ENCODE measurements at places on chromosomes 6 and 20.

GRCh38 chr6:154367336-154367735 lies 10.7 kb upstream of the IPCEF1 start:
- no peak for DNase-seq

DNA sequence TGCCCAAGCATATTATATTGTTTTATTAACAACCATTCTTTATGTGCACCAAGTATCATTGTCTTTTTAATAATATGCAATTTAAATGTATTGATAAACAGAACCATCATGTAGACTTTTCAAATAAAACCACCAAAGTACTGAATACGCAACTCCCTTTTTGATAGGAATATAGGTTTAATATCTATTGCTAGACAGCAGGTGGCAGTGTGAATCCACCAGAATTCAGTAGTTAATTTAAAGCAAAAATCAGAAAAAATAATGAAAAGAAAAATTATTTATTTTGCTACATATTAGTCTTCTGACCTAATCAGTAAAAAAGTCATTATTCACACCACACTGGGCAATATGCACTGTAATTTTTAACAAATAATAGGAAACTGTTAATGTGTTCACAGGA lies 143.7 kb downstream of the KLHL32 start:
- no peak for DNase-seq

GRCh38 chr20:47915495-47915894 lies 130.2 kb upstream of the SULF2 start:
- no peak for DNase-seq

DNA sequence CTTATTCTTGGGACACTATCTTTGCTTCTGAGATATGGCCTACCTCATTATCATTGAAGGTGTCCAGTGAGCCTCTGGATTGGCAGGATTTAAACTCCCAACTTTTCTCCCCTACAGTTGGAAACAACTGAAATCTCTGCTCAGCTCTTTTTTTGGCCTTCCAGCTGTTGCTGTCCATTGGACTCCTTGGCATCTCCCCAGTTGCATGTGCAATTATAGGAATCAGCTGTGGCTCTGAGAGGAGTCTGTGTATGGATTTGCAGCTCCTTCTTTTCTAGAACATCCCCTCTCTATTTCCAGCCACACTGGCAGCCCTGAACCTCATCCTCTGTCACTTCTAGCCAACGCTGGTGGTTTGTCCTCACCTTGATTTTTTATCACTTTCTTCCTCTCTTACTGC lies 21.2 kb downstream of the RAB22A start:
- DNase-seq, result no peak

DNA sequence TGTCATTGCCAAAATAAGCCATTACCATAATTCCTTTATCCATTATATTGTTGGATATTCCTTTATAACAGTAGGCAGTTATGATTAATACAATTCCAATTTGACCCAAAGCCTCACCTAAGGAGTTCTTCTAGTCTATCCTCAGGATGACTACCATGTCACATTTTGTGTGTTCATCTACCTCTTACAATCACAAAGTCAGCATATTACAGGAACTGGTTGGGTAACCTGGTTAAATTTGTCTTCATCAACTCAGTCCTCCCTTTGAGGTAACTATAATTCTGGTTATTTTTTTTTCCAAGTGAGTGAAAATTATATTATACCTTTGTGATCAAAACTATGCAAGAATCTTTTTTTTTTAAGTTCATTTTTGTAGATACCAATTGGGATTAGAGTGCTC lies 540.5 kb downstream of the BTBD3 start:
- no peak for DNase-seq

DNA sequence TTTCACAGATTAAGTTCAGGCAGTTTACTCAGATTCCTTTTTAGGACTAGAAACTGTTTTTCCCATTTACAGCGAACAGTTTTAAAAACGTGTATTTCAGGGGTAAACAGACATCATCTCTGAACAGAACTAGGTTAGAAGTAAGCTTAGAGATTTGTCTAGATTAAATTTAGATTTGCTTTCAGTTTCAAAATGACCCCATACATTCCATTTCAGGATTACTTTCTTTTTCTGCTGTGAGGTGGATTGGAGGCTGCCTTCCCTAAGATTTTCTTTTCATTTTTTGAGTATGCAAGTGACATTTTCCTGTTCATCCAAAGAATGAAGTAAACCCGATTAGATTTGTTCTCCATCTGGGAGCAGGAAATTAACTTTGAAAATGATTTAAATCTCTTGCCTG lies 747.2 kb downstream of the KHDRBS2 start:
- no peak for DNase-seq

- no peak for DNase-seq
Measured at GRCh38 chr6:46993846-46994245, 48.3 kb downstream of the ADGRF1 start.

- no peak for DNase-seq
Measured at GRCh38 chr20:44465001-44465560, 10.6 kb upstream of the TTPAL start.

GRCh38 chr6:106163966-106164877 lies 78.1 kb downstream of the PRDM1 start:
- DNase-seq, result no peak

DNA sequence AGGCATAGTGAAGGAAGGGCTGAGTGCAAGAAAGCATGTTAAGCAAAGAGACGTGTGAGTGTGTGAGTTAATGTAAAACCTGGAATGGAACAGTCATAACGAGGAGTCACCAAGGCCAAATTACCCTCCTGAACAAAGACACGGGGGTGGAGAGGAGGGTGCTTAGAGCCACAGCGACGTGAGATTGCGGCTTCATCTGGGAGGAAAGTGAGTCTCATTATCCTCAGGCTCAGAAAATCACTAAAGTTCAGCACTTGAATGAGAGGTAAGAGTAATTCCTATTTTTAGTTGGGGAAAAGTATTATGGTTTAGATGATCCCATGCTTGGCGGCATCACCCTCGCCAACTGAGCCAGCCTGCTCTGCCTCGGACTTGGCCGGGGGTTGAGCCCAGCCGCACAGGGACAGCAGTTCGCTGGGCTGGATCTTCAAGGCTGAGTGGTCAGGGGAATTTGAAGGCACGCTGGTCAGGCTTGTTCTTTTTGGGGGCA lies 136.6 kb downstream of the DTNBP1 start:
- no peak for DNase-seq

DNA sequence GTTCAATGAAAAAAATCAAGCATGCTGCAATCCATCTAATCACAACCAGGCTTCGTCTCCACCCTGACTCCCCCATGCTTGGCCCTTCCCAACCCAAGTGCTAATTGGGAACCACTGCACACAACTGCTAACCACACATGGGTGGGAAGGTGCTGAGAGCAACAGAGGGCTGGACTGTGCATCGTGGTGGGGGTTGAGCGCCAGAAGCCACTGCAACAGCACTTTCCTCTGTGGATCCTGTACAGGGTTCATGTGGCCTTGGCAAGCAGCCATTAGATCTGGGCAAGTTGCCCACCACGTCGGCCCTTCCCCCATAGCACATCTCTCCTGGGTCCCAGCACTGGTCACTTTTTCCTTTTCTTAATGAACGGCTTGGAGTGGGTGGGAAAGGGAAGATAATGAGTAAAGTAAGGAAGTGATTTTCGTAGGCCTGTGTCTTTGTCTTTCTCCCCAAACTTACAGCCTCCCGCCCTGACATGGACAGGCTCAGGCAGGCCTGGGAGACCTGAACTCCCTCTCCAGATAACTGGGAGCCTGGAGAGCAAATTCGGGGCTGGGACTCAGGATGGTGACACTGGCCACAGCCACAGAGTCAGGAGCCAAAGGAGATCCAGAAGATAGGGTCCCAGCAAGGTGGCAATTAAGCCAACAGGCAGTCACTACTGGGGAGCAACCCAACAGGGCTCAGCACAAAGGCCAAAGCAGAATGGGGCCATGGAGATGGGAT lies 34.4 kb upstream of the MRPS10 start:
- DNase-seq, result no peak

DNA sequence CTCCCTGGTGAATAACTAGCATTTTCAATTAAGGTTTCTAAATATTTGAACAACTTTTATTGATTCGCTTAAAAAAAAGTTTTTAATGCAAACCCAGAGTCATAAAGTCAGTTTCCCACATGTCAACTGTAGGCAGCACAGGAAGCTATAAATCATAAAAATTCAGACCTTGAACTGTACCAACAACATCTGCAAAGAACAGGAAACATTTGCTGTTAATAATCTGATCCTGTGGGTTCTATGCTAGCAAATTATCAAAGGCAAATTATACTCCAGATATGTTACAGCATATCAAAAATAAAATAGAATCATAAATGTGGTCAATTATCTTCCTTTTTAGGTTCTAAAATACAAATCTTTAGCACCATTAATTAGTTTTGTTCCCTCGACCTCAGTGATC lies 16.6 kb upstream of the MAP7 start:
- DNase-seq, result no peak

GRCh38 chr6:137363805-137364138 lies 130.4 kb downstream of the OLIG3 start:
- DNase-seq, result no peak

GRCh38 chr6:87742106-87742505 lies 40.1 kb upstream of the AKIRIN2 start:
- DNase-seq, result no peak

DNA sequence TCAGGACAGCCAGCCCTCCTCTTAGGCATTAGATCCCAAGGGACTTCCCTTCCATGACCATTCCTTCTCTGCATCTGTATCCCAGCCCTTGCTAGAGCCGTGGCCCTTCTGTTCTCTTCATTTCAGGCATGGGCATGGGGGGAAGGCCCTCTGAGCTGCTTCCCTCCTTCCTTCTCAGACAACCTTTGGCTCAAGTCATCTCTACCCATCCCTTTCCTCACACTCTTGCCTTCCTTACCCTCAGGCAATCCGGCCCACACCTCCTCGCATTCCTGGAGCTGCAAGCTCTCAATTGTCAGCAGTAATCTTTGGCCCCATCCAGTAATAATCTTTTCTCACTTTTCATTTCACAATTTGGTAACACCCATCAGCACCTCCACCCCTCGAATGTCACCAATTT lies 426.9 kb upstream of the JARID2 start:
- no peak for DNase-seq

DNA sequence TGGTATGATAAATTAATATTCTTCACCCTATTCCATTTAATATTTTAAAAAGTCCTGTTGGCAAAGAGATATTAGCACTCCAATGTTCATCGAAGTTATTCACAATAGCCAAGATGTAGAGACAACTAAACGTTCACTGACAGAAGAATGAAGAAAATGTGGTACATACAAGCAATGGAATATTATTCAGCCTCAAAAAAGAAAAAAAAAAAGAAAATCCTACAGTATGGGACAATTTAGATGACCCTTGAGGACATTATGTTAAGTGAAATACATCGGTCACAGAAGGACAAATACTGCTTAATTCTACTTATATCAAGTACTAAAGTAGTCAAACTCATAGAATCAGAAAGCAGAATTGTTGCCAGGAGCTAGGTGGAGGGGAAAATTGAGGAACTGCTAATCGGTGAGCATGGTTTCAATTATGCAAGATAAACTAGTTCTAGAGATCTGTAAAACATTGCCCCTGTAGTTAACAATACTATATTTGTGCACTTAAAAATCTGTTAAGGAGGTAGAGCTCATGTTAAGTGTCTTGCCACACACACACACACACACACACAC lies 4.7 kb downstream of the GCLC start:
- DNase-seq, result no peak

- no peak for DNase-seq
Measured at GRCh38 chr6:140620496-140620895, 1246.0 kb upstream of the CITED2 start.

DNA sequence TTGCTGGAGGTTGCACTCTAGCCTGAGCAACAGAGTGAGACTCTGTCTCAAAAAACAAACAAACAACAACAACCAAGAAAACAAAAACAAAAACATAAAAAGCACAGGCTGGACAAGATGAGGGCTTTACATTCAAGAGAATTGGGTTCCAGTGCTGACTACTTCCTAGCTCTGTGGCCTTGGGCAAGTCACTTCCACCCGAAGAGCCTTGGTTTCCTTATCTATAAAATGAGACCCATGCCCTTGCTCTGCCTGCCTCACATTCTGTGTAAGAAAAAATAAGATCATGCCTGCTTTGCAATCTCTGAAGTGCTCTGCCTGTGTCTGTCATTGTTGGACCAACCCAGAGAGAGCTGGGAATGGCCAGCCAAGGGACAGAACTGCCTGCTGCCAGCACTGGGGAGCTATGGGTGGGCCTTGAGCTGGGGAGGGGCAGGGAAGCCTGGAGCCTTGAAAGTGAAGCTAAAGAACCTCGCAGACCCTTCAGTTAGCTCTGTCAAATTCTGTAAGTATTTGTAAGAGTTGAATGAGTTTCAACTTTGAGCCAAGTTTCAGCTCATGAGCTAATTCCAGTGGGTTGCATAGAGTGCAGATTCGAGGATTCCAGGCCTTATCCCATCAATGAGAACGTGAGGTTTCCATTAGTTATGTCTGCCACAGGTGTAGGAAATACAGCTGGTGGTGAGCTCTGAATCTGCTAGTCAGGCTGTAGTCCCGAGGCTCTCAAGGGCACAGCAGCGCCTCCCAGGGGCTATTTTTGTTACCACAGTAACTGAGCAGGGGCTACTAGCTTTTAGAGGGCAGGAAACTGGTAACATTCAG lies 93.2 kb downstream of the DLGAP4 start:
- DNase-seq, result no peak

DNA sequence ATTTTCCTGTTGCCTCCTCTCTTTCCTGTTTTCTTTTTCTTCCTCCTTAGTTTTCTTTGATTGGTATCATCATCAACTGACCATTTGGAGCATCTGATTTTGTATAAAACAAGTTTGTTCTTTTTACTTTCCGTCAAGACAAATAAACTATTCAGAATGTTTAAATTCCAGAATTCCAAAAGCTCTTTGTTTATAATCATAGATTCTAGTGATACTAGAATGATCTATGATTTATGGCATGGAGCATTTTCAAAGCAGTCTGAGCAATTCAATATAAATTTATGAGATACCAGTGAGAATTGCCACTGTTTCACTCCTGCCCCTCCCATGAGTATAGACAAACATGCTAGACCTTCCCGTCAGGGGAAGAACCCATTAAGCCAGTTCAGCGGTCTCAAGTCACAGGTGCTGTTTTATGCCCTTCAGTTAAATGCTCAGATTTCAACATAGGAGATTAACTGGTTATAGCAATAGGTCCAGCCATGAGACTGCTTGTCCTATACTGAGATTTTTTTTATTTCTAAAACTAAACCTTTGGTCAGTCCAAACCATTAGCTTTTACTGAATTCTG lies 60.7 kb downstream of the GRIK2 start:
- peak; percentile 57 for DNase-seq

GRCh38 chr6:2950713-2951112 lies 20.7 kb downstream of the SERPINB6 start:
- no peak for DNase-seq

DNA sequence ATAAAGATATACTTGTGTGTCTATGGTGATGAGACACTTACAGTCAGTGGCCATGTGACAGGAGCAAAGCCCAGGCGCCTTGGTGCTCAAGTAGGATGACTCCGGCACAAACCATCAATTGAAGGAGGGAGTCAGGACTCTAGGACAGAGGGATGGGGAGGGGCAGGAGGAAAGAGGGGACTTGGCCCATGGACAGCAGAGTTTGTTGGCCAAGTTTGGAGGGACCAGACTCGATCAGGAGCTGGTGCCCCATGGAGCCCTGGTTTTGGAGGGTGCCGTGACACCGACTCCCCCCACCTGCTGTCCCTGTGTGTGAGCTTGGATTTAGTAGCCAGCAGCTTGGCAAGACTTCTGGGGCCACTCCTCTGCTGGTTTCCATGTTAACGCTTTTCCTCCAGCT lies 66.1 kb downstream of the ADNP start:
- no peak for DNase-seq

GRCh38 chr6:27096834-27097511 lies 150.5 kb upstream of the PRSS16 start:
- no peak for DNase-seq

Data from NCI-H187 treated with DMSO at 0.1 percent for 48 hours (cell line).